ENCODE measurements at places on chromosomes 11 and 22.

GRCh38 chr11:123559523-123559955 is 94.9 kb downstream of the SCN3B start:
- no peak for DNase-seq

- DNase-seq: no peak
Observed at GRCh38 chr11:46050003-46050461, 71.2 kb downstream of the PHF21A start.

DNA sequence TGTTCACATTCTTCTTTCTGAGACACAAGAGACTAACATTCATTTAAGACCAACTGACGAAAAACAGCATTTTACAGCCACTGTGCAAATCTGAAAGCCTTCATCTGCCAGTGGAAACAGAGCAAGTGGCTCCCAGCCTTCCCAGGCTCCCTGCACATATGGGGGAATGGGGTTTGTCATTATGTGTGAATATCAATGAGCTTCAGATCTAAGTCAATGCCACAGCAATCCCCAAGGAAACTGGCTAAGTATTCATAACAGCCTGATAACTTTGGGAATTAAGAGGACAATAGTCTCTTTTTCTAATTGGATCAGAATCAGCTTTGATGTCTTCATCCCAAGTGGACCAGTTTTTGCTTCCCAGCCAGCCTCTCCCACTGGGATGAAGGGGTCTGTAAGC is 66.9 kb downstream of the ABTB2 start:
- DNase-seq: no peak

GRCh38 chr11:74185285-74185684 is 14.2 kb downstream of the PPME1 start:
- no peak for DNase-seq

DNA sequence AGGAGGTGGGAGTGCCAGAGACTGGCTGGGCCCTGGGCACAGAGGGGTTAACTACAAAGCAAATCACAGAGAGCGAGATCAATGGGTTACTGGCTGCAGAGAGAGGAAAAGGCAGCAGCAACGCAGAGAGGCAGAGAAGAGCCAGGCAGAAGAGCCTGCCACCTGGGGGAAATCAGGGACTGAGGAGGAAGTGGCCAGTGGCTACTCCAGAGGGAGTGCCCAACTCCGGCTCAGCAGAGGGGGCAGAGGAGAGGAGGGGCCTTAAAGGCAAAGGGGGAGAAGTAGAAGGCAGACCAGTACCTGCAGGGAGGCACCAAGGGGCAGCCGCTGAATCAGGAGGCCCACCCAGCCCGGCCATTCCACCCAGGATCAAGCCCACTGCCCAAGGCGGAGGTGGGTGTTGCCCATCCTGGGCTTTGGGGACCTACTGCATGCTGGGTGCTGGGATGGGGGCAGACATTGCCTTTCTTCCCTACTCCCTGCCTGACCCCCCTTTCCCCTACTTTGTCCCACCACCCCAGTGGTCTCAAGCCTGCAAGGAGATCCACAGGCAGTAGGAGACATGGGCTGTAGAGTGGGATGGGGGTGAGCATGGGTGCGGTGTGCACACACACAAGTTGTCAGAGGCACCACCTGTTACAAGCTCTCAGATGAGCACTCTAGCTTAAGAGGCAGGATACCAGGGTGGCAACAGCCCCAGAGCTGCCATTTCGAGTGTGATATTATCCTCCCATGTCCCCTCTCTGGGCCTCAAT is 926 bp upstream of the GALR3 start:
- no peak for DNase-seq

DNA sequence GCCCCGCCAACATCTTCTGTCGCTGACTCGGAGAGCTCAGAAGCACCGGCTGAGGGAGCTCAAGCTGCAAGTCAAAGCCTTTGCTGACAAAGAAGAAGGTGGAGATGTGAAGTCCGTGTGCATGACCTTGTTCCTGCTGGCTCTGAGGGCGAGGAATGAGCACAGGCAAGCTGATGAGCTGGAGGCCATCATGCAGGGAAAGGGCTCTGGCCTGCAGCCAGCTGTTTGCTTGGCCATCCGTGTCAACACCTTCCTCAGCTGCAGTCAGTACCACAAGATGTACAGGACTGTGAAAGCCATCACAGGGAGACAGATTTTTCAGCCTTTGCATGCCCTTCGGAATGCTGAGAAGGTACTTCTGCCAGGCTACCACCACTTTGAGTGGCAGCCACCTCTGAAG is 6.7 kb downstream of the RAG1 start:
- DNase-seq: no peak

DNA sequence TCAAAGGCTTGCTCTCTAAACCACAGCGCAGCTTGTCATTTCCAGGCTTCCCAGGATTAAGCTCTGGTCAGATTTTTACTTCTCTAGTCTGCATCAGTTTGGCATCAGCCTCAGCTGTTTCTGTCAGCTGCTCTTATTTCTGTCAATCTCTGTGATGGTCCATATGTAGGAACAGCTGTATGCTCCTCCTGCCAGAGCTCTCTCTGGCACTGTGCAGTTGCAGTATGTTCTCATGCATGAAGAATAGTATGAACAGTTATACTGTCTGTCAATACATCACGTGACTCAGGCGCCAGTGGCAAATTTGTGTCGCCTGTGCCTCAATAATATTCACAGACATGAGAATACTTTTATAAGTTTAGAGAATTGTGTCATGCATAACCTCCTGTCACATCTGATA is 6.7 kb downstream of the OR6M1 start:
- no peak for DNase-seq

- no peak for DNase-seq
Observed at GRCh38 chr11:3825473-3826154, 15.1 kb downstream of the RHOG start.

DNA sequence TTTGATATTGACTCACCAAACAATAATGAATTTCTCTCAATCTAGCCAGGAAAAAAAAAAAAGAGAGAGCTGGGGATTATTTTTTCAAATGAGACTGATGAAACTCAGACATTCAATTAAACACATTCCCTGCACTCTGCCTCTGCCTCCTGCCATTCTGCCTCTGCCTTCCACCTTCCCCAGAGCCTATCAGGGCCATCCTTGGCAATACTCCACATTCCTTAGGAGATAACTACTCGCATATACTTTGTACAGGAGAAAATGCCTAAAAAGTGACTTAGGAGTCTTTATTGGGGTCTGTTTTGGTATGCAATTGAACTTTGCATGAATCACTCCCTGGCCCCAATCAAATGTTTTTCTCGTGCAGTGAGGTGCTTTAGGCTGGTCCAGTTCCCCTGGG is 246.6 kb upstream of the PLET1 start:
- no peak for DNase-seq

- no peak for DNase-seq
Observed at GRCh38 chr22:50548040-50548920, 2.6 kb downstream of the KLHDC7B start.

All from hippocampal formation (tissue), 2 donors.